Spinal cord (tissue), 10 donors: ENCODE measurements at places on chromosomes 2 and 18.

- H3K27ac ChIP-seq = peak overlapping the region; percentile 94
- no peaks in the 10 kb centered on the region for H3K27me3 ChIP-seq
- peaks cover 24% of the 10 kb centered on the region for H3K36me3 ChIP-seq
- H3K4me3 ChIP-seq = peak overlapping the region; percentile 85
- DNase-seq = no peak
- peaks cover 14% of the 10 kb centered on the region for H3K4me1 ChIP-seq
Observed at GRCh38 chr2:61887717-61888266, 664 bp downstream of the CCT4 start.

DNA sequence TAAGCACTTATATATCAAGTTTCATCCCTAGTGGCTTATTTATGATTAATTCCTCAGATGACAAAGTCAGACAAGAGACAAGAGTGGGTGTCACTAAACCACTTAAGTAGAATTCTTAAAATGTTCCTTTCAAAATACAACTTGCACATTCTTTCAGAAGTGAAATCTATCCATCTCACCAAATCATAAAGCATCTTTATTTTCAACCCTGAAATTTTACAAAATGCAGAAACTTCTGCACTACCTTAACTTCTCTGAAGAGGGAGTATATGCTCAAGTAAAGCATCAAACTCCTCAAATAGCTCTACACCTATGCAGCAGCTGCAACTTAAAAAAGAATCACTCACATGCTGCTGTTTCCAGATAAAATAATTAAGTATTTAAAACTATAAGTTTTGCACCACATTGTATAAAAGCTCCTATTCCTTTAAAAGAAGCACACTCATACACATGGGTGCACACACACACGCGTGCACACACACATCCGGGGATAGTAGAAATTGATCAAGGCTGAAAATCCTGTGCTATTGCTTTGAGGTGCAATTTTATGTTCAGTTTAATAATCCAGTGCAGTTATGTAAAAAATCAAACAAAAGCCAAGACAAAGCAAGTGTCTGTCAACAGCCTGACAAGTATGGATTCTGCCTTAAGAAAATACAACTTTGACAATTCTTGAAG is 244.5 kb downstream of the TCF4 start:
- H3K4me3 ChIP-seq = no peak overlapping the region
- DNase-seq = no peak
- H3K27ac ChIP-seq = peak overlapping the region; percentile 25
- no peaks in the 10 kb centered on the region for H3K36me3 ChIP-seq

- H3K4me3 ChIP-seq = peak overlapping the region; percentile 95
- H3K27me3 ChIP-seq = peaks cover 35% of the 10 kb centered on the region
- H3K36me3 ChIP-seq = no peaks in the 10 kb centered on the region
- peaks cover 42% of the 10 kb centered on the region for H3K4me1 ChIP-seq
- H3K27ac ChIP-seq = peak overlapping the region; percentile 100
- peak; percentile 58 for DNase-seq
Observed at GRCh38 chr18:3454365-3455089, 4.6 kb downstream of the TGIF1 start.

DNA sequence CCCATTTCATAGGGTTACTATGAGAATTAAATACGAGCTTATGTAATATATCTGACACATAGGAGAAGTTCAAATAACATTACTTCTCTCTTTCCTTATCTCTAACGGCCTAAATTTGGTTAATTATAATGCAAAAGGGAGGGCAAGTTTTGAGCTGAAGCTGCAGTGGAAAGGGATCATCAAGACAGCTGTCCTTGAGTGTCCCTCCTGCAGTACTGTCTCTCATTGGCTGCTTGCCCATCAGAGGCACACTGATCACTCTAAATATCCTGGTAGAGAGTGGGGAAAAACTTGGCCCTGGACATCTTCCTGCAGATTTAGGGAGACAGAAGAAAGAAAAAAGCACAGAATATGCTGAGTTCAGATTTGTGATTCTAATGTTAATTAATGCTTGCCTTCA is 186.0 kb downstream of the CAMKMT start:
- H3K4me3 ChIP-seq = no peak overlapping the region
- no peak overlapping the region for H3K27ac ChIP-seq
- no peaks in the 10 kb centered on the region for H3K4me1 ChIP-seq
- no peaks in the 10 kb centered on the region for H3K27me3 ChIP-seq
- DNase-seq = no peak

DNA sequence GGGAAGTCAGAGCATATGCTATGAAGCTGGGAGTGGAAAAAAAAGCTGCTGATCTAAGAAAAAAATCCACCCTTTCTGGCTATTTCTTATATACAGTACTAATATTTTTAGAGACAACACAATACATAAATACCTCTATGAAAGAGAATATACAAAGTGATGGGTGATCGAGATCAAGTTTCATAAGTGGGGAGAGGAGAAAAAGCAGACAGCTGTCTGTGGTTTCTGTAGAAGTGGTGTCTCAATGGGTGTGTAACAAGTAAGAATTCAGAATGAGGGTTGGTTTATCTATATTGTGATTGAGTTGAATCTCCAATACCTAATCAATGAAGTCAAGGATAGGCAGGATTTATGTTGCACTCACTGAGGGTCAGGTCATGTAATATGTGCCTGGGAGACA is 191.0 kb downstream of the HNMT start:
- no peak overlapping the region for H3K27ac ChIP-seq
- no peaks in the 10 kb centered on the region for H3K36me3 ChIP-seq
- no peak overlapping the region for H3K4me3 ChIP-seq
- no peaks in the 10 kb centered on the region for H3K4me1 ChIP-seq
- no peak for DNase-seq

- no peaks in the 10 kb centered on the region for H3K36me3 ChIP-seq
- H3K27ac ChIP-seq = no peak overlapping the region
- no peak overlapping the region for H3K4me3 ChIP-seq
- DNase-seq = no peak
Observed at GRCh38 chr2:158507679-158508078, 50.9 kb downstream of the PKP4 start.

- no peak for DNase-seq
- H3K4me1 ChIP-seq = no peaks in the 10 kb centered on the region
- H3K27me3 ChIP-seq = no peaks in the 10 kb centered on the region
- no peak overlapping the region for H3K4me3 ChIP-seq
Observed at GRCh38 chr2:236932831-236933361, 152.8 kb upstream of the COPS8 start.

- peaks cover 5% of the 10 kb centered on the region for H3K4me1 ChIP-seq
- no peak for DNase-seq
- H3K4me3 ChIP-seq = peak overlapping the region; percentile 93
- H3K27ac ChIP-seq = peak overlapping the region; percentile 100
Observed at GRCh38 chr18:5238371-5238976, 41.4 kb upstream of the AKAIN1 start.

DNA sequence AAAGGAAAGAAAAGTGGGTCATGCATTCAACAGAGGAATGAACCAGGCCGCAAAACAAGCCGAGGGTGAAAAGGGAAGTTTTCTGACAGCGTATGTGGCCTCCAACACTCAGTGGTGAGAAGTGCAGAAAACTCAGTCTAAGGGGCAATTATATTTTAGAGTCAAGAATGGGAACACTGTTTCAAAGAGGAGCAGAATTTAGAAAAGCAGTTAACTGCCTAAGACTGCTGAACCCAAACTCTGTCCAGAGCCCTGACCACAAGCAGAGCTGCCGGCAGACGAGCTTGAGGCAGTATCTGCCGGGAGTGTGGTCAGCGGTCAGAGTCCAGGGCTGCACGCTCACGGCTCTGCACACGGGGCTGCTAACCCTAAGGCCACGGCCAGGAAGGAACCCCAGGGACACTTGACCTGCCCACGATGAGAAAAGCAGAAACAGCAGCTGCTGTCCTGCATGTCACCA is 347.0 kb upstream of the ID2 start:
- no peak for DNase-seq
- no peaks in the 10 kb centered on the region for H3K27me3 ChIP-seq
- H3K4me1 ChIP-seq = peaks cover 8% of the 10 kb centered on the region
- no peak overlapping the region for H3K27ac ChIP-seq
- H3K36me3 ChIP-seq = no peaks in the 10 kb centered on the region

DNA sequence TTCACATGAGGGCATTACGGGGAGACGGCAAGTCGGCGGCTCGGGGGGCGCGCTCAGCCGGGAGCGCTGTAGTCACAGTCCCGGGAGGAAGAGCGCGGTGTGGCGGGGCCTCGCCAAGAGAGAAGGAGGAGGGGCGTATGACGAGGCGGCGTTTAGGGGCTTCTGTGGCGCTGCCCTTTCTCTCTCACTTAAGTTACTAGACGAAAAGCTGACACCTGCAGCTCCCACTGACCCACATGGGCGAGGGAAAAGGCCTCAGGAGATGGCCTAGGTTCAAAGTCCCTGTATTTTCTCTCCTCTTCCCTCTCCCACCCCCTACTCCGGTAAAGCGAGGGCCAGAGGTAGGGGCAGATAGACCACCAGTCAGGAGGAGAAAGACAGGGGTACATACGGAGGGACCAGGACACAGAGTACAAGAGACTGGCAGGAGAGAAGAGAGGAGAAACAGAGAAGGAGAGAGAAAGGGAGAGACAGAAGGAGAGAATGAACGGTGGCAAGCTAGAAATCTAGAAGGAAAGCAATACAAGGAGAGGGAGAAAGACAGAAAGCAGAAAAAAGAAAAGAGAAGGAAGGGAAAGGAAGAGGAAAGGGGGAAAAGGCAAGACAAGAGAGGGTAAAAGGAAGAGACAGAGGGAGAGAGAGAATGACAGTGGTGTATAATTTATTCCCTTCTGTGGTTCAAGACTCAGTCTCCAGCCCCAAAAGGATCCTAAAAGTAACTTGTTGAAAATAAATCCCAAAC is 3.8 kb downstream of the SIX2 start:
- H3K4me1 ChIP-seq = peaks cover 63% of the 10 kb centered on the region
- H3K27me3 ChIP-seq = peaks cover 97% of the 10 kb centered on the region
- no peak overlapping the region for H3K27ac ChIP-seq
- H3K36me3 ChIP-seq = no peaks in the 10 kb centered on the region
- no peak for DNase-seq
- no peak overlapping the region for H3K4me3 ChIP-seq

GRCh38 chr2:56207760-56208159 is 24.0 kb downstream of the CCDC85A start:
- H3K4me1 ChIP-seq = no peaks in the 10 kb centered on the region
- H3K27ac ChIP-seq = no peak overlapping the region
- H3K27me3 ChIP-seq = no peaks in the 10 kb centered on the region

DNA sequence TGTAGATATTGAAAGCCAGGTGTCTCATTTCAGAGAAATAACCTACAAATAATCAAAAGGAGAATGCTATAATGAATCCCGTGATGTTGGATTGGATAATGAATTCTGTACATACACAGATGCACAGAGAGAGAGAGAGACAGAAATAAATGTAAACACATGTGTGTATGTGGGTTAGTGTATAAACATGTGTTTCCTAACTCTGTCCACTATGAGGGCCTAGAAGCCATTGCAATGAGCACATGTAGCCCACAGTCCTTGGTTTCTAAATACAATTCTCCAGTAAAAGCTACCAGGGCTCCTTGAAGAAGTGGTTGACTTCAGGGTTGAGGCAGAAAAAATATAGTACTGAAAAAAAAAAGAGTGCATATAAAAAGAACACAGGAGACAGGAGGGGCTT is 109.5 kb downstream of the INHBB start:
- no peaks in the 10 kb centered on the region for H3K36me3 ChIP-seq
- no peak overlapping the region for H3K4me3 ChIP-seq
- H3K27me3 ChIP-seq = no peaks in the 10 kb centered on the region
- H3K4me1 ChIP-seq = peaks cover 6% of the 10 kb centered on the region
- no peak overlapping the region for H3K27ac ChIP-seq
- DNase-seq = no peak

- no peaks in the 10 kb centered on the region for H3K27me3 ChIP-seq
- DNase-seq = no peak
- H3K4me1 ChIP-seq = no peaks in the 10 kb centered on the region
- H3K4me3 ChIP-seq = no peak overlapping the region
- H3K27ac ChIP-seq = no peak overlapping the region
- H3K36me3 ChIP-seq = no peaks in the 10 kb centered on the region
Observed at GRCh38 chr2:43729491-43730174, 44.2 kb upstream of the DYNC2LI1 start.

- no peak overlapping the region for H3K4me3 ChIP-seq
- H3K27ac ChIP-seq = no peak overlapping the region
- H3K4me1 ChIP-seq = no peaks in the 10 kb centered on the region
- no peaks in the 10 kb centered on the region for H3K36me3 ChIP-seq
Observed at GRCh38 chr18:63427558-63427957, 5.3 kb upstream of the VPS4B start.

GRCh38 chr2:168130346-168130745 is 117.0 kb downstream of the STK39 start:
- no peaks in the 10 kb centered on the region for H3K36me3 ChIP-seq
- H3K4me3 ChIP-seq = no peak overlapping the region
- DNase-seq = no peak
- H3K27ac ChIP-seq = no peak overlapping the region
- H3K4me1 ChIP-seq = no peaks in the 10 kb centered on the region

GRCh38 chr2:68018727-68019126 is 44.1 kb downstream of the C1D start:
- H3K36me3 ChIP-seq = no peaks in the 10 kb centered on the region
- no peak for DNase-seq
- no peaks in the 10 kb centered on the region for H3K27me3 ChIP-seq

GRCh38 chr2:99886418-99886817 is 256.0 kb downstream of the AFF3 start:
- H3K4me1 ChIP-seq = peaks cover 22% of the 10 kb centered on the region
- DNase-seq = no peak
- H3K36me3 ChIP-seq = peaks cover 4% of the 10 kb centered on the region
- no peak overlapping the region for H3K27ac ChIP-seq
- no peaks in the 10 kb centered on the region for H3K27me3 ChIP-seq

GRCh38 chr2:238895361-238895882 is 47.5 kb downstream of the TWIST2 start:
- H3K36me3 ChIP-seq = no peaks in the 10 kb centered on the region
- H3K27me3 ChIP-seq = no peaks in the 10 kb centered on the region
- H3K27ac ChIP-seq = no peak overlapping the region
- no peak overlapping the region for H3K4me3 ChIP-seq
- no peak for DNase-seq

DNA sequence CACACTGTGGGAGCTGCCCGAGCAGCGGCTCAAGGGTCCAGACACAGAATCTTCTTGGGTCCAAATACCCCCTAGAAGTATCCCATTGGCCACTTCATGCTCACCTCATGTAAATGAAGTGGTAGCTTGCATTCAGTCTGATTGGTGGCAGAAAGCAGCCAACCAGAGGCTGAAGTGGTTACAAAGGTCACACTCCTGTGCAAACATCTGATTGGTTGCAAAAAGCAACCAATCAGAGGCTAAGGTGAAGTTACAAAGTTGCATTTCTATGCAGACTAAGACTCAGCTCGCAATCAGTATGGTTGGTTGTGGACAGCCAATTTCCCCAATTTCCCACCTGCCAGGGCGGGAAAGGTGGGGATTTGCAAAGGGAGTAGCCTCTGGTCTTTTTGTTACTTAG is 94.3 kb downstream of the DGKD start:
- DNase-seq = no peak
- peaks cover 93% of the 10 kb centered on the region for H3K36me3 ChIP-seq
- H3K27ac ChIP-seq = no peak overlapping the region
- H3K27me3 ChIP-seq = no peaks in the 10 kb centered on the region

DNA sequence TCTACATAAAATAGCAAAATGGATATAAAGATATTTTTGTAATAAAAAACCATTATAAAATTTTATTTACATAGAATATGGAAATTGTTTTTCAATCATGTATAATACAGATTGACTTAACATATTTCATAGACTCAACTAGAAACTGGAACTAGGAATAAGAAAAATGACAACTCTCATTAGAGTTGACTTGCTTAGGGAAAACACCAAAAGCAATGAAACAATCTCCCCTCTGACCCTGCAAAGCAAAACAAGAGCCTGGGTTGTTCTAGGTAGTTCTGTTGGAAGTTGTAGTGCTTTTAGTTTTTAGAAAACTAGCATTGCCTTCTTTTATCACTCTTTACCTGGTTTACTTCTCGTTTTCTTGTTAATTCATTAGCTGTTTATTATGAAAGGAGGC is 32.2 kb upstream of the MTIF2 start:
- no peak overlapping the region for H3K4me3 ChIP-seq
- peaks cover 17% of the 10 kb centered on the region for H3K36me3 ChIP-seq
- H3K27me3 ChIP-seq = no peaks in the 10 kb centered on the region
- H3K4me1 ChIP-seq = no peaks in the 10 kb centered on the region
